Prostate gland (tissue), 2 donors: ENCODE measurements at places on chromosomes 11 and 22. TPM values are rescaled to one million over a fixed set of nuclear protein-coding genes. Genes with fewer than 3 reads are reported as not detected.

The OR56A1 gene
- not detected for total RNA-seq

The AKIP1 gene
- total RNA-seq = 47.1 TPM

The CEND1 gene
- total RNA-seq = 1.6 TPM

The C11orf42 gene
- not detected for total RNA-seq

The RFPL3 gene
- 1.7 TPM for total RNA-seq

- DNase-seq = peak; percentile 37
Measured at GRCh38 chr11:13668957-13669521, 571 bp downstream of the FAR1 start.

DNA sequence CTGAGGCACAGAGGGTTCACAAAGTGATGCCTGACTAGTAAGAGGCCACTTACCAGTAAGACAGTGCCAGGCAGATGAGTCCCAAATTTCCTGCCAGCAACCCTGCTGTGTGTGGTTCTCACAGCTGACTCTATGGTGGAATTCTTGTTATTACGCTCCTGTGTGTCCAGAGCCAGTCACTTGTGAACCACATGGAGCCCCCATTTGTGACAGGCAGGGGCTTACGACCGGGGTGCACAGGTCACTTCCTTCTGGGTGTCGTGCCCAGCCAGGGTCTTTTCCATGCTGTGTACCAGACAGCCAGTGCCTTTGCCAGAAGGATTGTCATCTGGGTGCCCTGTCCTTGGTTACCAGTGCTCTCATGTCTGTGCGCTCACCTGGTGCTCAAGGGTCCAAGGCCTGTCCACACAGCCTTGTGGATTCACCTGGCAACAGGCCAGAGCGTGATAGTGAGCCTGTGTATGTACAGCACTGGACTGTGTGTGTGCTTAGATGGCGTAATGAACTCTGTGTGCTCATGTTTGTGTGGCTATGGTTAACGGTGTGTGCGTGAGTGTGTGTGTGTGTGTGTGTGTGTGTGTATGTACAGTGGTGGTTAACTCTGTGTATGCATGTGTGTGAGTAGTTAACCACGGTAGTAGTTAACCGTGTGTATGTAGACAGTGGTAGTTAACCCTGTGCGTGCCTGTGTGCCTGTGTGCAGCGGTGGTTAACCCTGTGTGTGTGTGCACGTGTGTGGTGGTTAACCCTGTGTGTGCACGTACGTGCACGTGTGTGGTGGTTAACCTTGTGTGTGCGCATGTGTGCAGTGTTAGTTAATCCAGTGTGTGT lies 18.6 kb downstream of the GRAMD4 start:
- DNase-seq = no peak

DNA sequence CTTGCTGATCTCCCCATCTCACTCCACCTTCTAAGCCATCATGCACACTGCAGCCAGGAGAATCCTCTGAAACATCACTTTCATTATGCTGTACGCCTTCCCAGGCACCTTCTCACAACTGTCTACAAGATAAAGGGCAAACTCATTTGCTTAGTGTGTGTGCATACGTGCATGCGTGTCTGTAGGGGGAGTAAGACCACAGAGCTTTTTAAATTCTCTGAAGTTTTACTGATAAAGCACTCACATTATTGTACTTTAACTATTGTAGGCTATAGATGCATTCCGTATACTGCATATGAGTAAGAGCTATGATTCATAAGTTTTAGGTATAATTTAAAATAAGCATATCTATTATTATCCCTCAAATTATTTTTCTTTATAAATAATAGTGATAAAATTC lies 15.3 kb upstream of the ANKK1 start:
- no peak for DNase-seq

DNA sequence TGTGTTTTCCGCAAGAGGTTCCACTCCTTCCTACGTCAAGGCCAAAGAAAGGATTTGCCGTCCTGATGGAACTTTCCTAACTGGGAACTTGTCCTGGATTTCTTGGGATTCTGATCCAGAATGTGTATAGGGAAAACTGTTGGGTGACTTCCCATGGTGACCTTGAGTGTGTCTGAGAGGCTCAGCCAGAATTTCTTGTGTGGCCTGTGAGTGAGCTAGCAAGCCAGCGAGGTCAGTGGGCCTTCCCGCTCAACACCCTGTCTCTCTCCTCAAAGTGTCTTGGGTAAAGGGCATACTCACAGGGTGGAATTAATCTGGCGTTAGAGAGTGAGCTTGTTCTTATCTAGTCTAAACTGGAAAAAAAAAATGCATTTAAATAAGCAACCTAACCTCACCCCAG lies 20.4 kb downstream of the ZNRF3 start:
- no peak for DNase-seq
